ENCODE measurements at places on chromosomes 6 and 20.

DNA sequence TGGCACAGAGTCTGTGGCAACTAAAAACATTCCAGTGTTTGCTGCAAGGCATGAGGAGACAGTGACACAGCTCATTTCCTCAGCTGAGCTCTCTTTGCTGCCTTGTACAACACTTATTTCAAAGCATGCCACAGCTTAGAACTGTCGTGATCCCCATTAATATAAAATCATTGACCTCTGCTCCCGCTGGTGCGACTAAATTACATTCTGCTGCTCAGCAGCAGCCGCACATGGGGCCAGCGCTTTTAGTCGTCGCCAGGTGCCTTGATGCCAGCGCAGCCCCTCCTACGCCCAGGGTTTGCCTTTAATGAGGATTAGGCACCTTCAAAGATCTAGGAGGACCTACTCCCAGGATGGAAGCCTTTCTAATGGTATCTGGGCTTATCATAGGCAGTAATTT is 717.9 kb upstream of the POU3F2 start:
- DNase-seq: no peak

DNA sequence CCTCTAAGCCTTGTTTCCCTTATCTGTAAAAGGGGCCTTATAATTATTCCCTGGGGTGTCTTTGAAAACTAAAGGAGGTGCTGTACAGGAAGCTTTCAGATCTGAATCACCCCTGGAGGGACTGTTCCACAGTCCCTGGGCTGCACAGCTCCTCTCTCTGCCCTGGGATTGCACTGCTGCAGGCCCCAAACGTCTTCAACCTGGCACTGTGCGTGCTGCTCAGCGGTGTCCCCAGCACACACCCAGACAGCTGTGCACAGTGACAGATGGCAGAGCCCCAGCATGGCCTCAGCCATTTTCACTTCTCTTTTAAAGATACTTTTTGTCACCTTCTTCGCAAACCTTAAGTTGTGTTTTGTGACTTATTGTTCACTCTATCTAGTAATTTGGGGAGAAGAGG is 50.7 kb upstream of the INSM1 start:
- no peak for DNase-seq

DNA sequence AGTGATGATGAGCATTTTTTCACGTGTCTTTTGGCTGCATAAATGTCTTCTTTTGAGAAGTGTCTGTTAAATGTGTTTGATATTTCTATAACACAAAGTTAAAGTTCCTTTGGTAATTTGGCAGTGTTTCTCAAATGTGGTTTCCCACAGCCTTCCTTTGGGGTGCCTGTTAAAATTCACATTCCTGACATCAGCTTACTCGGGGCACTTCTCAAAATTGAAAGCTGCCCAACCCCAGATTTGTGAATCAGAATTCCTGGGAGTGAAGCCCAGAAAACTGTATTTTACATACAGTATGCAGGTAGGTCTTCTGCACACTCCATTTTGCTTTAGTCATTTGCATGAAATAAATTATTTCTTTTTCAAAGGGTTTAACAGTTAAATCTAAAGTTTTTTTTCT is 207.9 kb downstream of the GMPR start:
- DNase-seq: no peak

- DNase-seq: no peak
Observed at GRCh38 chr6:26123675-26123946, 36.4 kb downstream of the HFE start.

- peak; percentile 11 for DNase-seq
Observed at GRCh38 chr6:4615891-4616290, 160.3 kb upstream of the CDYL start.

DNA sequence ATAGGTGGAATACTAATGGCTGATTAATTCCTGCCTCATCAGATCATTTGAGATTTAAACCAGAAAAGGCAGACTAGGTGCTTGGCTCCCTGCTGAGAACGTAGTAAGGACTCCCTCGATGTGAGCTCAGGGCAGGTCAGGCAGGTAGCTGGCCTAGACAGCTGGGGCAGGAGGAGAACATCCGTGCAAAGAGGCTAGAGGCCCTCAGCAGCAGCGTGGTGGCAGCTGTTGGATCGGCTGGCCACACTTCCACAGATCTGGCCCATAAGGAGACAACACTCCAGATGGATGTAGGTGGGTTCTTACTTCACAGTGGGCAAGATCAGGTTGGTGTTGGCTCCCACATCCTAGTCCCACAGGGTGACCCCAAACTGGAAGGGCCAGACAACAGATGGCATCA is 38.5 kb downstream of the EYA2 start:
- no peak for DNase-seq

GRCh38 chr6:147507162-147508041 is 1.1 kb upstream of the SAMD5 start:
- DNase-seq: no peak

DNA sequence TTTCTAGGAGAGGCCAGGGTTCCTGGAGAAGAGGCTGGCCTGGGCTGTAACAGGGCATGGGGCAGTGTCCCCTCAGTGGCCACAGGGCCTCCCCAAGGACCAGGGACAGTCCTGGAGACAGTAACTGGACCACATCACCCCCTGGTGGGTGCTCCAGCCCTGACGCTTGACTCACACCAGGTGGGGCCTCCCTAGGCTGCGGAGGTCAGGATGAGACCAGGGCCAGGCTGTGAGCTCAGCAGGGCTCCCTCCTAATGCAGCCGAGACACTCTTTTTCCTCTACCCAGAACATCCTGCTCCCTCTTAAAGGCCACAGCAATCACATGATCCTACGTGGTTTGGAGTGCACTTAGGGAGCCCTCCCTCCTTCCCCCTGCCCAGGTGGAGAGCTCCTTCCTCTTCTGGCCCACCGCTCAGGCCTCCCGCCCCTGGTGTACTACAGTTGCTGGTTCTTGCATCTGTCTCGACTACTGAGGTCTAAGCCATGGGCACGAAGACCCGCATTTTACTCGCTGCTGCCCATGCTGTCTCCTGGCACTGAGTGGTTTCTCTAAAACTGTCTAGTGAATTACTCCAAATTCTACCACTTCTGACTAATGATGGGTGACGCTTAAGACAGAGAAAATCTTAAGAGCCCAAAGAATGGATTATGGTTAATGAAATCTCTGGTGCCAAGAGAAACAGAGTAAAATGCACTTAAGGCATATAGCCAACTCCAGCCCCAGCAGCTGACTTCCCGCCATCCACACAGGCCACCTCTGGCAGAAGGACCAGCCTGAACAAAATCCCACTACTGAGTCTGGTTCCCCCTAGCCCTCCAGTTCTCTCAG is 166.1 kb upstream of the CST7 start:
- no peak for DNase-seq

- peak; percentile 28 for DNase-seq
Observed at GRCh38 chr6:88813045-88813444, 150.4 kb downstream of the RNGTT start.

- no peak for DNase-seq
Observed at GRCh38 chr20:56708991-56709390, 79.9 kb downstream of the TFAP2C start.

DNA sequence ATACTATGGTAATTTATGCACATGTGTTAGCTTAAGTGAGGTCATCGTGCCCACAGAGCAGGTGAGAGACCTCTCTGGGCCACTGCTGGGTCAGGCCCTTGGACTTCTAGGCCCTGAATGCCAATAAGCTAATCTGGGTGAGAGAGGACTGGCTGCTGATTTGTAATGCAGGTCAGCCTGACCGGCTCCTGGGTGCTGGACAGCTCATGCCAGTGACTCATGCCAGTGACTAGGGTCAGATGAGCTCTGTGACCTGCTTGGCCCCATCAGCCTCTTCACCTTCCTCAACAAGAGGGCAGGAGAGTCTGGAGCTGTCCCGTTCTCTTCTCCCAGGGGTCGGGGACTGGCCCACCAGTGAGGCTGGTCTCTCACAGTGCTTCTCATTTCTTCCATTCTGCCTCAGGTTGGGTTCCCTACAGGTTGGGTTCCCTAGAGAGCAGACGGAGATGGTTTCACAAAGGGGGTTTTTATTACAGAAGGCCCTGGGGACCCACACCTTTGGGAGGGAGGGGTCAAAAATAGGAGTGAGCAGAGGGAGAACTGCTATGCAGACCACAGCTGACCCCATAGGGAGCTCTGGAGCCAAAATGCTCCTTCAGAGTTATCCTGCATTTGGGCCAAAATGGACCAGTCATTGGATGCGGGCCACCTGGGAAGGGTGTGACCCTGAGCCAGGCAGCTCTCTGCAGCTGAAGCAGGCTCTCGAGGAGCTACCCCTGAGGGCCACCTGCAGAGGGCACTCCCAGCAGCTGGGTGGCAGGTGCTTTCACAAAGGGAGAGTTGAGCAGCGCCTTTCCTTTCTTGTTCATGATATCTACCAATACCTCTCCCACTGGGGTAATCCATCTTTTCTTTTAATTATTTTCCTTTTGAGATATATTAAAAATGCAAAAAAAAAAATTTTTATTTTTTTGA is 2.2 kb upstream of the OXT start:
- DNase-seq: no peak

DNA sequence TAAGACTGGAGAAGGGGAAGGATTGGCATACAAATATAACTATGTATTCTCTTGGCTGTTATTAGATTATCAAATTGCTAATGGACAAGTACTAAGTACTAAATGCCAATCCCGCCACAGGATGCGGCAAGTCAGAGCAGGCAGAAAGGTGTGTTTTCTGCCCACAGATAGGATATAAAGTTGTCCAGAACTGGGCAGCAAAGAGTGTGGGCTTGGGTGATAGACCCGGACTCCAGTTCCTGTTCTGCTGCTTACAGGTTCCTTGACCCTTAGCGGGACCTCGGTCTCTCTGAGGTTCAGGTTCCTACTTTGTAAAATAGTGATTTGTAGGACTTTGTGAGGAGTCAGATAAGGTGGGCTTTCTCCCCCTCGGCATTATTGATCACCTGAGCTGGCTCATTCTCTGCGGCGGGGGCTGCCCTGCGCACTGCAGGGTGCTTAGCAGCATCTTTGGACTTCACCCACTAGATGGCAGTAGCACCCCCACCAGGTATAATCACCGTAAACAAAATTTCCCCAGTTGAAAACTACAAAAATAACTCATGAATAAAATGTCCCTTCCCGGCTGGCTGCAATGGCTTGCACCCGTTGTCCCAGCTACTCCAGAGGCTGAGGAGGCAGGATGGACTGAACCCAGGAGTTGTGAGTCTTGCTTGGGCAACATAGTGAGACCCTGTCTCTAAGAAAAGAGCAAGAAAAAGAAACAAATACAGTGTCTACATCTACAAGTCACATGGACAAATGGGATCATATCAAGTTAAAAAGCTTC is 193.1 kb downstream of the DOK5 start:
- no peak for DNase-seq

DNA sequence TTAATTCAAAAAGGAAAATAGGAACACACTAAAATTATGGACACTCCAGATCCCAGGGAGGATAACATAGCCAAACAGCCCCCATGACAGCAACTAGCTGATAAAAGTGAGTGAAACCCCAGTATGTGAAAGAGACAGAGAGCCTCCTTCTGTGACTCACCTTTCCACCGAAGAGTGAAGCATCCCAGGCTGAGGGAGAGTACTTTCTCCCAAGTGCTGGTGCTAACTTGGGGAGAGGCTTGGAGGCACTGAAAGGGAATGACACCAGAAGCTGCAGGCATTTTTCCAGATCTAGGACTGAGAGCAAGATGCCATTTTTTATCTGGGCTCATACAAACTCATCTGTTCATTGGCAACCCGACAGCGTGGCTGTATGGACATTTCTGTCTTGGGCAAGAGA is 339.8 kb downstream of the HTR1B start:
- DNase-seq: no peak

Measured in cerebellar cortex (tissue), 1 donor.